Suppressor macrophage treated with lipopolysaccharide for 4 hours (primary cell): ENCODE measurements at places on chromosomes 16 and 17.

DNA sequence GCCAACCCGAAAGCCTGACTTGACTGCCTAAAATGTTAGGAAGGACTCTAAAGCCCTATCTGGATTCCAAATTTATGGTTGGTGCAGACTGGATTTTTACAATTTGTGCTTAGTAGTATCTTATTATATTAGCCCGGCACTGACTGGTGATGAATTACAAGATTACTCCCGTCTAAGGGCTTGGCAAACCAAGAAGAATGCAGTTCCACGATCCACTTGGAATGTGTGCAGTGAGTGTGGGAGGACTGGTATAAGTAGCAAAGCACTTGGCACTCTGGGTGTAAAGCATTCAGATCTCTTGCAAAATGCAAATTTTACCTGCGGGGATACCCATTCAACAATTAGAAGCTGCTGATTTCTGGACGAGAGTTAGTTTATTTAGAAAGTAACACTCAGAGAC is 539.4 kb downstream of the MAF start:
- no peak for DNase-seq

DNA sequence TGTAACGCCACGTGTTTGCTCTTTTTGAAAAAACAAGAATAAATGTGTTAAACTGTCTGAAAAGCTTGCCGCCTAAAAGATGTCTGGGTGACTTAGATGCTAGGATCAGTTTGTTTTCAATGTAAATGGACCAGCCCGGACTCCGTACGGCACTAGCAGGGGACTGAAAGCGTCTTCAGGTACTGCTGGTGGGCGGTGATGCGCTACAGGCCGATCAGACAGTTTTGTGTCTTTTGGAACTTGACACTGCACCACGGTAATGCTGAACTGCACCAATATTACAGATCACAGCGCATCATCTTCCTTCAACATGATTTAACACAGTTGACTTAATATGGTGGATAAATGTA is 727 bp upstream of the MBTPS1 start:
- no peak for DNase-seq

DNA sequence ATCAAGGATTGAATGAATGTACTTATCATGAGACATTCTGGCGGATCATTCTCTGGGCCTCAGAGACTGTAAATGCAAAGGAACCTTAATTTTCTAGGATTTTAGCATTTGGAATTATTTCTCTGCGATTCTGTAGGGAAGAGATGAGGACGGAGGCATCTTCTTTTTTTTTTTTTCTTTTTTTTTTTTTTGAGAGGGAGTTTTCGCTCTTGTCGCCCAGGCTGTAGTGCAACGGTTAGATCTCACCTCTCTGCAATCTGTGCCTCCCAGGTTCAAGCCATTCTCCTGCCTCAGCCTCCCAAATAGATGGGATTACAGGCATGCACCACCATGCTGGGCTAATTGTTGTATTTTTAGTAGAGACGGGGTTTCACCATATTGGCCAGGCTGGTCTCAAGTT is 2.1 kb downstream of the ITGAL start:
- DNase-seq = no peak

DNA sequence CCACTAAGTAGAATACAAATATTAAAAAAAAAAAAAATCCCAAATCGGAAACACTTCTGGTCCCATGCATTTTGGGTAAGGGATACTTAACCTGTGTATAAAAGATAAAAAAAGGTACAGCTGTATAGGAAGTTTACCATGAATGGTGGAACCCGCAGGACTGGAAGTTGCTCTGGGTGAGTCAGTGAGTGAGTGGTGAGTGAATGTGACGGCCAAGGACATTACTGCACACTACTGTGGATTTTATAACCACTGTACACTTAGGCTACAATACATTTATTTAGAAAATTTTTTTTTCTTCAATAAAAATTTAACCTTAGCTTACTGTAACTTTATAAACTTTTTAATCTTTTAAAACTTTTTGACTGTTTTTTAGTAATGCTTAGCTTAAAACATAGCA is 71.3 kb upstream of the BCAR1 start:
- peak; percentile 25 for DNase-seq

GRCh38 chr16:55149622-55150021 is 174.4 kb upstream of the IRX6 start:
- no peak for DNase-seq

GRCh38 chr17:12134101-12134500 is 113.4 kb downstream of the MAP2K4 start:
- no peak for DNase-seq
